Esophagus squamous epithelium (tissue), 5 donors: ENCODE measurements at places on chromosomes 4 and X.

DNA sequence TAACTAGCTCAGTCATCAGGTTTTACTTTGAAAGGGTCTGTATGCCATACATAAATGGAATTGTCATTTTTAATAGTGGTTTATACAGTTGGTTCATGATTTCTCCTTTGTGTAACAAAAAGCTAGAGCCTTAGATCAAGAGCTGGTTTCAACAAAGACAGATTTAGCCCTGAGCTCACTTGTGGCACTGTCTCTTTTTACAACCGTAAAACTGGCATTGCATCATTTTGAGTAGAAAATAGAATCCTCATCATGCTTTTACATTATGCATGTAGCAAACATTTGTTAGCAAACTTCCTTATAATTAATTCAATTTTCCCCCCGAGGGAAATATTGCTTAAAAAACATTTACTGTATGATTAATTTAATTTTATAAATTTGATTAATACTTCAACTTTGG, 1871.5 kb downstream of the ARAP2 start:
- no peaks in the 10 kb centered on the region for H3K36me3 ChIP-seq
- no peaks in the 10 kb centered on the region for H3K4me1 ChIP-seq
- H3K4me3 ChIP-seq, result no peak overlapping the region
- DNase-seq, result no peak
- H3K27me3 ChIP-seq, result no peaks in the 10 kb centered on the region

DNA sequence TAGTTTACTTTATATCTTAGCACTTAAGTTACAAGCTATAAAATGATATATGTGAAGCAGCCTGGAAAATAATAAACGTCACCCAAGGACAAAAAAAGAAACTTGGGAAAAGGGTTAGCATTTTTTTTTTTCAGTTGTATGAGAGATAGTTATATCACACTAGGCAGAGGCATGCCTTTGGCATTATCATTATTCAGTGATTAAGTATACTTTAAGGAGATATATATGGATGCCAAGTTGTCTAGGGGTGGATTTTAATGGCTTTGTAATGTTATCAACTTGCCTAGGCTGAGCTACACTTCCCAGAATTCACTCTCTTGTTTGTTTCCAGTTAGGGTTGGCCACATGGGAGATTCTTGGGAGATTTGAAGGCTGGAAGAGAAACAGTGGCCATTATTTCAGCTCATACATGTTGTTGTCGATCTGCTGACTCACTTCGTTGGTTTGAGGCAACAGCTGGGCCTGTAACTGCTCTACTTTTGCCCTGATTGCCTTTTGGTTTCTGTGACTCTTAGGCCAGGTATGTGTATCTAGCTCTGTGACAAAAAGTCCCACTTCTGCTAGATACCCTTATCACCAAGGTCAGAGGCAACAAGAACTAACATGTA, 11.5 kb upstream of the SRPX start:
- H3K4me1 ChIP-seq, result no peaks in the 10 kb centered on the region
- DNase-seq, result no peak
- no peak overlapping the region for H3K27ac ChIP-seq
- H3K27me3 ChIP-seq, result no peaks in the 10 kb centered on the region

DNA sequence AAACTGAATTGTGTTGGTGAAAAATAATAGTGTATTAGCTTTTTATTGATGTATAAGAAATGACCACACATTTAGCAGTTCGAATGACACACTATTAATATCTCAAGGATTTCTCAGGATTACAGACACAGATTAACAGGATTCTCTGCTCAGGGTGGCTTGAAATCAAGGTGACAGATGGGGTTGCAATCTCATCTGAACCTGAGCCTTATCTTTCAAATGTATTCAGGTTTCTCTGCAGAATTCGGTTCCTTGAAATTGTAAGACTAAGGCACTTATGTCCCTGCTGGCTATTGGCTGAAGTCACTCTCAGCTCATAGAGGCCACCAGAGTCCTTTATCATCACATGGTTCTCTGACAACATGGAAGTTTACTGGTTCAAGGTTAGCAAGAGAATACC, 1780.1 kb downstream of the ARAP2 start:
- H3K4me3 ChIP-seq, result no peak overlapping the region
- no peaks in the 10 kb centered on the region for H3K4me1 ChIP-seq

DNA sequence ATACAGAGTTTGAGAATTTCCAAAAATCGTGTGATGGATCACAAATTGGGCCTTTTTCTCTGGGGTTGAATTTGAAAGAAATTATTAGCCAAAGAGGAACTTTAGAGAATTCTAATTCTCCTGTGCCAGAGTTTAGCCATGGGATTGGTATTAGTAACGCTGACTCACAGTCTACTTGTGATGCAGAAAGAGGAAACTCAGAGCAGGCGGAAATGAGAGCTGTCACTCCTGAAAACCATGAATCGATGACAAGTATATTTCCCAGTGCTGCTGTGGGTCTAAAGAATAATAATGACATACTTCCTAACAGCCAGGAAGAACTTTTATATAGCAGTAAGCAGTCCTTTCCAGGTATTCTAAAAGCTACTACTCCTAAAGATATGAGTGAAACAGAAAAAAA, 64.9 kb downstream of the N4BP2 start:
- DNase-seq, result no peak
- H3K4me1 ChIP-seq, result no peaks in the 10 kb centered on the region
- no peaks in the 10 kb centered on the region for H3K27me3 ChIP-seq
- H3K27ac ChIP-seq, result no peak overlapping the region
- H3K36me3 ChIP-seq, result no peaks in the 10 kb centered on the region
